CD4-positive, alpha-beta memory T cell (primary cell): ENCODE measurements at places on chromosomes 2 and 18. TPM values are rescaled to one million over a fixed set of nuclear protein-coding genes. Genes with fewer than 3 reads are reported as not detected.

The ANKRD30B gene
- polyA plus RNA-seq = 0.07 TPM

The ASPRV1 gene
- polyA plus RNA-seq = 1.1 TPM

The CXCR1 gene
- not detected for polyA plus RNA-seq

The MC5R gene
- polyA plus RNA-seq = not detected

The RAB12 gene
- 0.36 TPM for polyA plus RNA-seq

The IL37 gene
- polyA plus RNA-seq = not detected

The ATOH8 gene
- not detected for polyA plus RNA-seq

The RSAD2 gene
- polyA plus RNA-seq = 10.4 TPM

The GRHL1 gene
- polyA plus RNA-seq = 0.14 TPM

The CPO gene
- polyA plus RNA-seq = not detected

The ZNF396 gene
- polyA plus RNA-seq = 1.1 TPM

DNA sequence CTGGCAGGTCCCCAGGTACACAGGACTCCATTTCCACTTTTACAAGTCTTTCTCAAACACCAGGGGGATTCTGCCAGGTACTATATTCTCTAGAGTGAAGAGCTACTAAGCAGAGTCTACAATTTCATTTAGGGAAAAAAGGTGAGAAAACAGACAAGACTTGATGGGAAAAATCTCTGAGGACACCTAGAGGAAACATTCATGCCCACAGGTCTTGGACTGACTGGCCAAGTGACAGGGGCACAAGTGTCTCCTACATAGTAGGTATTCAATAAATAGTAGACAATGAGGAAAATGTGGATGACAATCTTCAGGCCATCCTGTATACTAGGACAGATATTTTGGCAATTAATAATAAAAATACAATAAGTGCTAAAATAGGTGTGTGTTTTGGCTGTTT, 228.6 kb downstream of the CLIP4 start:
- no peak overlapping the region for H3K4me3 ChIP-seq
- no peak for DNase-seq
- no peaks in the 10 kb centered on the region for H3K4me1 ChIP-seq
- no peaks in the 10 kb centered on the region for H3K27me3 ChIP-seq

GRCh38 chr2:132538331-132538855, 121.8 kb downstream of the GPR39 start:
- no peaks in the 10 kb centered on the region for H3K36me3 ChIP-seq
- no peak for DNase-seq
- H3K4me1 ChIP-seq = no peaks in the 10 kb centered on the region
- H3K4me3 ChIP-seq = no peak overlapping the region

DNA sequence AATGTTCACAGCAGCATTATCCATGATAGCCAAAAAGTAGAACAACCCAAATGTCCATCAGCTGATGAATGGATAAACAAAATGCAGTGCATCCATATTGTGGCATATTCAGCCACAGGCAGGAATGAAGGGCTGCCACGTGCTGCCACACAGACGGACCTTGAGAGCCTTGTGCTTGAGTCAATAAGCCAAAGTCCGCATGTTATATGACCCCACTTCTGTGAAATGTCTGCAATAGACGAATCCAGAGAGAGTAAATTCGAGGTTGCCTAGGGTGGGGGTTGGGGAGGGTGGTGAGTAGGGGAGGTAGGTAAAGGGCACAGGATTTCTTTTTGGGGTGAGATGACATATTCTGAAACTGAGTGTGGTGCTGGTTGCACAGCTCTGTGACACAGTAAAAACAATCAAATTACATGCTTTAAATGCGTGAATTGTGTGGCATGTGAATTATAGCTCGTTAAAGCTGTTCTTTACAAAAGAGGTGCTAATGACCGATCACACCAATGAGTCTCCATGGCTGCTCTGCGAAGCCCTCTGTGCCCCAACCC, 38.9 kb upstream of the LDLRAD4 start:
- H3K4me1 ChIP-seq = peaks cover 8% of the 10 kb centered on the region
- no peaks in the 10 kb centered on the region for H3K36me3 ChIP-seq
- H3K27ac ChIP-seq = no peak overlapping the region
- H3K27me3 ChIP-seq = no peaks in the 10 kb centered on the region

GRCh38 chr2:170530803-170531564, 184.2 kb upstream of the SP5 start:
- no peaks in the 10 kb centered on the region for H3K36me3 ChIP-seq
- no peak for DNase-seq
- no peak overlapping the region for H3K27ac ChIP-seq
- H3K27me3 ChIP-seq = no peaks in the 10 kb centered on the region
- no peak overlapping the region for H3K4me3 ChIP-seq

GRCh38 chr18:41936471-41937134, 18.4 kb upstream of the PIK3C3 start:
- no peaks in the 10 kb centered on the region for H3K4me1 ChIP-seq
- H3K27me3 ChIP-seq = no peaks in the 10 kb centered on the region
- DNase-seq = no peak
- H3K4me3 ChIP-seq = no peak overlapping the region
- no peak overlapping the region for H3K27ac ChIP-seq

- no peak overlapping the region for H3K27ac ChIP-seq
- no peak for DNase-seq
- H3K4me1 ChIP-seq = peaks cover 16% of the 10 kb centered on the region
- H3K4me3 ChIP-seq = no peak overlapping the region
- no peaks in the 10 kb centered on the region for H3K36me3 ChIP-seq
- no peaks in the 10 kb centered on the region for H3K27me3 ChIP-seq
Observed at GRCh38 chr2:64485961-64486360, 32.0 kb downstream of the LGALSL start.

DNA sequence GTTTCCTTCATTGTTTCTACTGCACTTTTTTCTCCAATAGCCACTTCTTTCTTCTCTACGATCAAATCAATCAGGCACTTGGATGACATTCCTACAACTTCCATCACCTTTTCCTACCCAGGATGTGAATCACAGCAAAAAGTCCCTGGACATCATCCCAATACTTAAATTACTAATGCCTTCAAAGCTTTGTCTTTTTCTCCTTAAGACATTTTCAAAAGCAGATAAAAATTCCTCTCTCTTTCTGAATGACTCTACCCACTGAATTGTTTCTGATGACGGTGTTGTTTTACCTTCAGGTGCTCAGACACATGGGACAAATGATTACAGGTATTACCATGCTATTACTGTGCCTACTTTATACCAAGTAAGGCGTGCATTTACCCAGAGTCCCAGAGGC, 500.9 kb downstream of the FBXO15 start:
- no peaks in the 10 kb centered on the region for H3K36me3 ChIP-seq
- DNase-seq = no peak
- no peak overlapping the region for H3K4me3 ChIP-seq
- no peak overlapping the region for H3K27ac ChIP-seq
- H3K27me3 ChIP-seq = no peaks in the 10 kb centered on the region

GRCh38 chr2:7774481-7774880, 857.3 kb downstream of the RNF144A start:
- DNase-seq = no peak
- H3K27me3 ChIP-seq = no peaks in the 10 kb centered on the region
- no peak overlapping the region for H3K4me3 ChIP-seq
- no peak overlapping the region for H3K27ac ChIP-seq

DNA sequence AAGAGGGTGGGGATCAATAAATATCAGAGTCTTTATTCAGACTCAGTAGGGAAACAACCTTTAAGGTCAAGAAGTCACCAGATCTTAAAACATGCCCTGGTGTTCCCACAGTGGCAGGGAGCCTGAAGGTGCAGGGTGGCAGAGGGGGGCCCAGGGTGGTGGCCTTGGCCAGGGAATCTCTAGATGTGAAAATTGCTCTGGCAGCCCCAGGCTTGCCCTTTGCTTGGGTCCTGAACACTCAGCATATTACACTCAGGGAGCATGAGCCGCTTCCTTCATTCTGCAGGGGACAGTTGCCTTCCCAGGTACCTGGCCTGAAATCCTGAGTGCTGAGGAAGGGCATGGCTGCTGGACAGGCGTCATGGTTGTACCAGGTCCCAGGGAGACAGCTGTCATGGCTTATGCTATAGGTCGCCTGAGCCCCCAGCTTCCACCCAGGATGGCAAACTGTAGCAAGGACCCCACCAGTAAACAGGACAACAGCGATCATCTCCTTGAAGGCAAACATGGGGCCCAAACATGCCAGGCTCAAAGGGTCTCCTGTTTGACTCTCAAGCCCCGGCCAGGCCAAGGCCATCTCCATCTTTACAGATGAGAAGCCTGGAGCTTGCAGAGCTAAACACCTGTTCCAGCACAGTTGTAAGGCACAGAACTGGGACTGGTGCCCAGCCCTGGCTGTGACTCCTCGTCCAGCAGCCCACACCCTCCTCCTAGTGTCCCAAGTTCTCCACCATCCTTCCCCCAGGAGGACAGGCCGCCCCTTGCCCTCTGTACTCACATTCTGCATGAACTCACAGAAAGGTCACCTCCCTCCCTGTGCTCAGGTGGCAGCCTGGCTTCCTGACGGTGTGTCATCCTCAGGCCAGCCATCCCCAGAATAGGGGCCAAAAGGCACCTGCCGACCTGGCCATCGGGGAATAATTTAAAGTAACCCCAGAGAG, 14.6 kb downstream of the ABCG8 start:
- no peak for DNase-seq
- no peaks in the 10 kb centered on the region for H3K4me1 ChIP-seq
- H3K4me3 ChIP-seq = no peak overlapping the region
- no peaks in the 10 kb centered on the region for H3K27me3 ChIP-seq

DNA sequence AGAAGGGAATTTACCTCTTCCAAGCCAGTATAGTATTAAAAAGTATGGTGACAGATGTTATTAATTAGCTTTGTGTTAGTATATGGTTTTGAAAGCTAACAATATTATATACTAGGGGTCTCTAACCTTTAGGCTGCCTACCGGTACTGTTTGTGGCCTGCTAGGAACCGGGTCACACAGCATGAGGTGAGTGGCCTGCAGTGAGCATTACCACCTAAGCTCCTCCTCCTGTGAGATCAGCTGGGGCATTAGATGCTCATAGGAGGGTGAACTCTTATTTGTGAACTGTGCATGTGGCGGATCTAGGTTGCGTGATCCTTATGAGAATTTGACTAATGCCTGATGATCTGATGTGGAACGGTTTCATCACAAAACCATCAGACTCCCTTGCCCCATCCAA, 583.4 kb upstream of the CDH2 start:
- no peak overlapping the region for H3K27ac ChIP-seq
- H3K36me3 ChIP-seq = no peaks in the 10 kb centered on the region
- no peaks in the 10 kb centered on the region for H3K27me3 ChIP-seq

GRCh38 chr2:20382965-20383810, 32.5 kb upstream of the PUM2 start:
- no peak overlapping the region for H3K27ac ChIP-seq
- no peaks in the 10 kb centered on the region for H3K36me3 ChIP-seq
- DNase-seq = no peak
- no peaks in the 10 kb centered on the region for H3K27me3 ChIP-seq

GRCh38 chr18:77015771-77016710, 116.5 kb downstream of the MBP start:
- H3K36me3 ChIP-seq = peaks cover 41% of the 10 kb centered on the region
- no peak overlapping the region for H3K27ac ChIP-seq
- H3K27me3 ChIP-seq = no peaks in the 10 kb centered on the region
- no peaks in the 10 kb centered on the region for H3K4me1 ChIP-seq
- H3K4me3 ChIP-seq = no peak overlapping the region
- DNase-seq = no peak

GRCh38 chr2:121085801-121086200, 199.2 kb downstream of the TFCP2L1 start:
- no peak overlapping the region for H3K4me3 ChIP-seq
- no peaks in the 10 kb centered on the region for H3K36me3 ChIP-seq
- DNase-seq = no peak
- H3K27ac ChIP-seq = no peak overlapping the region
- no peaks in the 10 kb centered on the region for H3K27me3 ChIP-seq

- H3K27me3 ChIP-seq = no peaks in the 10 kb centered on the region
- no peak overlapping the region for H3K27ac ChIP-seq
- H3K36me3 ChIP-seq = no peaks in the 10 kb centered on the region
- peak; percentile 58 for DNase-seq
Observed at GRCh38 chr2:119753041-119753929, 6.4 kb upstream of the PTPN4 start.

- no peaks in the 10 kb centered on the region for H3K27me3 ChIP-seq
- no peak overlapping the region for H3K27ac ChIP-seq
- peaks cover 5% of the 10 kb centered on the region for H3K4me1 ChIP-seq
- no peaks in the 10 kb centered on the region for H3K36me3 ChIP-seq
- H3K4me3 ChIP-seq = no peak overlapping the region
Observed at GRCh38 chr18:79572848-79573451, 106.7 kb upstream of the CTDP1 start.

DNA sequence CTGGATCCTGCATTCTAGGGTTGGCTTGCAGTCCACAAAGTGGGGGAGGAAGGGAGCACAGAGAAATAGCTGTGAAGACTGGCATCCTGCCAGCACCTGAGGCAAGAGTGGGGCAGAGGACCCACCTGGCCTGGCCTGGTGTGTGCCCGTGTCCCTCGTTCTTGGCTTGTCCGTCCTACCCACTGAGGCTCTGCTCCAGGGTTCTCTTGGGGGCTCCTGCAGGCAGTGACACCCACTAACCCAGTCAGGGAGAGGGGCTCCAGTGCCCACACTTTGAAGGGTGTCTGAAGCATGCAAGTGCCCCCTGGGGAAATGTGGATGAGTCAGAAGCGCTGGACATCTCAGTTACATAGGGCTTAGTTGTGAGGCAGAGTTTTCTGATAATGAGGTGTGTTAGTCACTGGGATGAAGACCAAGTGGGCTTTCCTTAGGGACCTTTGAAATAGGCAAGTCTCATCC, 79.4 kb downstream of the SLC4A3 start:
- DNase-seq = no peak
- H3K27ac ChIP-seq = no peak overlapping the region
- H3K27me3 ChIP-seq = no peaks in the 10 kb centered on the region
- no peak overlapping the region for H3K4me3 ChIP-seq
- no peaks in the 10 kb centered on the region for H3K4me1 ChIP-seq

GRCh38 chr18:24913507-24914170, 438.3 kb downstream of the ZNF521 start:
- H3K36me3 ChIP-seq = no peaks in the 10 kb centered on the region
- no peak overlapping the region for H3K4me3 ChIP-seq
- no peaks in the 10 kb centered on the region for H3K4me1 ChIP-seq
- H3K27me3 ChIP-seq = no peaks in the 10 kb centered on the region

DNA sequence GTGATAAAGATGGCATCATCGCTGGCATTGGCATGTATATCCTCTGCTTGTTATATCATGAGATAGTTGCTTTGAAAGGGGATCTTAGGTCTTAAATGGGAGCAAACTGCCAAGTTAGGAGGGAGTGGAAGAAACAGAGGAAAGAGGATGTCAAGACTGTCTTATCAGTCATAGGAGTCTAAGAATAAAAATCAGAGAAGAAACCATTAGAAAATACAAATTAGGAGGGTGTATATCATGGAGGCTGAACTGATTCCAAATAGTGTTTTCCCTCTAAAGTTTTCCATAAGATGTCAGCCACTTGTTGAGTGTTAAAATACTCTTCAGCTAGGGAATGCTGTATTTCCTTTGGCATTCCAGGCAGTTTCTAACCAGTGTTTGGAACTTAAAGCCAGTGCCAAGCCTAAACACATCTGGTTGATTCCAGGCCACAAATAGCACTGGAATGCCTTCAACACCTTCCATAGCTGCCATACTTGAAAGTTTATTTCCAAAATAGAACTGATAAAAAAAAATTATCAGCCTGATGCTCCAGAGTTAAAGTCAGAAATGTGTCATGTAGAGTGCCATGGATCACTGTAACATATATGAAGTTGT, 129.4 kb downstream of the ZEB2 start:
- no peak overlapping the region for H3K4me3 ChIP-seq
- no peak for DNase-seq
- no peaks in the 10 kb centered on the region for H3K4me1 ChIP-seq
- no peaks in the 10 kb centered on the region for H3K27me3 ChIP-seq
